ENCODE measurements at places on chromosomes 11 and 22.

- peak; percentile 85 for DNase-seq
Measured at GRCh38 chr11:123511037-123511870, 81.2 kb downstream of the GRAMD1B start.

- DNase-seq = no peak
Measured at GRCh38 chr11:82864268-82864667, 36.0 kb downstream of the PRCP start.

DNA sequence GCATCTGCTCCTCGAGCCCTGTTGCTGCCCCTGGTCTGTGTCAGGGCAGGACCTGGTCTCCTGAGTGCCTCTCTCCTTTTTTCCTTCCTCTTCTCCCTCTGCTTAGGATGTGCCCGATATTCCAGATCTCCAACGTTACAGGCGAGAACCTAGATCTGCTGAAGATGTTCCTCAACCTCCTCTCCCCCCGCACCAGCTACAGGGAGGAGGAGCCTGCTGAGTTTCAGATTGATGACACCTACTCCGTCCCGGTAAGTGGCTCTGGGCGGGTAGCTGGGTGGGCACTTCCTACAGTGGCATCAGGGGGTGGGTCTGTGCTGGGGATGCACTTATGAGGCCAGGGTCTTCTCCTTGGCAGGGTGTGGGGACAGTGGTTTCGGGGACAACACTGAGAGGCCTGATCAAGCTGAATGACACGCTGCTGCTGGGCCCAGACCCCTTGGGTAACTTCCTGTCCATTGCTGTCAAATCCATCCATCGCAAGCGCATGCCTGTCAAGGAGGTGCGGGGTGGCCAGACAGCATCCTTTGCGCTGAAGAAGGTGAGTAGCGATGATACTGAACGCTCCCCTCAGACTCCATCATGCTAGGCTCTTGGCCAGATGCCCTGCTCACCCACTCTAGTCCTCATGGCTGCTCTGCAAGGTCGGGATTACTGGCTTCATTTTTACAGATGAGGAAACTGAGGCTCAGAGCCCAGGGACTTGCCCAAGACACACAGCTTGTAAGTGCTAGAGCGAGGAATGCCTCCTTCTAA is 20.3 kb downstream of the GTPBP1 start:
- DNase-seq = no peak

- no peak for DNase-seq
Measured at GRCh38 chr22:42990131-42990838, 24.7 kb downstream of the PACSIN2 start.

DNA sequence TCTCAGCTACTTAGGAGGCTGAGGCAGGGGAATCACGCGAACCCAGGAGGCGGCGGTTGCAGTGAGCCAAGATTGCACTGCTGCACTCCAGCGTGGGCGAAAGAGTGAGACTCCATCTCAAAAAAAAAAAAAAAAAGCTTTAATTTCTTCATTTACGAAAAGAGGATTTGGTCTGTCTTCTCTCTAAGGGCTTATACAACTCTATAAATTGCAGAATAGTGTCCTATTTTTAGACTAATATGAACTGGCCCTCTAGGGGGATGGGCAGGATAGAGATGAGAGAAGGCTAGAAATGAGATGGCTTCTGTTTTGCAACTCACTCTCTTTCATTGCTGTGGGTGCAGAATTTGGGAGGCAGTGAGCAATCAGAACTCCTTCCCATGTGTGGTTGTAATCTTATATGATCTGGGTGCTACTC is 11.3 kb downstream of the MAML2 start:
- no peak for DNase-seq

DNA sequence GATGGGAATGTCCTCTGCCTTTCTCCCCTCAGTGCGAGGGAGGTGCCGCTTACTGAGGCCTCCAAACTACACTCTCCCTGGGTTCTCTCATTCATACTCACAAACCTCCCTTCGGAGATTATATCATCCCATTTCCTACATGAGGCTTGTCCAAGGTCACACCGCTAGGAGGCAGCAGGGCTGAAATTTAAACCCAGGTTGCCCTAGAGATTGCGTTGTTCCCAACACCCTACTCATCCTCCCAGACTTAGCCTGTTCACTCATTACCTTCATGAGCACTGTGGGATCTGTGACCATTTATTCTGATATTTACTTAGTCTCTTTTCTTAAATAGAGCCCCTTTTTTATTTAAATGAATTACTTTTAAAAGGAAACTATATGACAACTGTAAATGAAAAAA is 31.1 kb downstream of the SDHAF2 start:
- no peak for DNase-seq

- no peak for DNase-seq
Measured at GRCh38 chr11:8330404-8330803, 66.7 kb upstream of the LMO1 start.

GRCh38 chr11:2114430-2115241 is 24.6 kb downstream of the IGF2 start:
- no peak for DNase-seq

DNA sequence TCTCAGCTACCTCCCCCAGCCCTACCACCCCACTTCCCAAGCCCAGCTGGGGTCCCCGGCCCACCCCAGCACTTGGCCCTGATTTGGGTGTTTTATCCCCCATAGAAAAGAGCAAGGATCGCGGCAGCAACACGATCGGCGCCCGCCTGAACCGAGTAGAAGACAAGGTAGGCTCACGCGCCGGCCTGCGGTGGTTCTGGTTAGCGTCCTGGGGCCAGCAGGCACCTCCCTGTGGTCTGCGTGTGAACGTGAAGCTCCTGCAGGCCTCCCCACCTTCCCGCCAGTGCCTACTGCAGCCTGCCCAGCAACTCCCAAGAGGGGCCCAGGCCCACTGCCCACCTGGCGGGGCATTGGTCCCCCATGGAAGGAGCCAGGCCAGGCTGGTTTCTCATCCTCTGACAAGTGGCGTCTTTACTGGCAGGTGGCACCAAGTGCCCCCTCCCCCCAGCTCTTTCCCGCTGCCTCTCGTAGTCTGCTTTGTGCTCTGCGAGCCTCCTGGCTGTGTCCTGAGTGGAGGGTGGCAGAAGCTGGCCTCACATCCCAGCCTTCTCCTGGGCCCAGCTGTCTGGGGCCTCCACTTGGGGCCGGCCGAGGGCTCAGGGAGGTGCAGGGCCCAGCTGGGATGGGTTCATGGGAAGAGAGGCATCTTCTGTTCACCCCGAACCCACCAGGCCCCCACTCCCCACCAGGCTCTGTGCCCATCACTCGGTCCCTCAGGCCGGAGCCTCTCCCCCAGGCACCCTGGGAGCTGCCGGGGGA is 78.3 kb upstream of the KCNQ1OT1 start:
- peak; percentile 56 for DNase-seq

GRCh38 chr11:95505927-95506426 is 275.0 kb upstream of the SESN3 start:
- no peak for DNase-seq

- no peak for DNase-seq
Measured at GRCh38 chr11:96738311-96738710, 348.5 kb downstream of the JRKL start.

DNA sequence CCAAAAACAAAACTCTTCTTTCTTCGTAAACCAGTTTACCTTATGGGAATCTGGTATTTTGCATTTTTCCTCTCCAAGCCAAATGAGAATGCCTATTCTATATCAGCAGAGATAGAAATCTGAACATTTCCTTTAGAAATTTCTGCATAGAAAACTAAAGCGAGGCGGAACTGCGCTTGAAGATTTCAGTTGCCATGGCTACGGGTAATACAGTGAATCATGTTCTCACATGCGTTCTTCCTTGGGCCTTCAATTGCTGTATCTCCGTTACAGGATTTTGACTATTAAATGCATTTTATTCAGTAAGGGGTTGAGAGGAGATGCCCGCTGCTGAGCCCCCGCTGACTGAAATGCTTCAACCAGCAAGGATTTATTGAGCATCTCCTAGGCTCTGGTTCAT is 108.2 kb upstream of the CRYBB3 start:
- no peak for DNase-seq

DNA sequence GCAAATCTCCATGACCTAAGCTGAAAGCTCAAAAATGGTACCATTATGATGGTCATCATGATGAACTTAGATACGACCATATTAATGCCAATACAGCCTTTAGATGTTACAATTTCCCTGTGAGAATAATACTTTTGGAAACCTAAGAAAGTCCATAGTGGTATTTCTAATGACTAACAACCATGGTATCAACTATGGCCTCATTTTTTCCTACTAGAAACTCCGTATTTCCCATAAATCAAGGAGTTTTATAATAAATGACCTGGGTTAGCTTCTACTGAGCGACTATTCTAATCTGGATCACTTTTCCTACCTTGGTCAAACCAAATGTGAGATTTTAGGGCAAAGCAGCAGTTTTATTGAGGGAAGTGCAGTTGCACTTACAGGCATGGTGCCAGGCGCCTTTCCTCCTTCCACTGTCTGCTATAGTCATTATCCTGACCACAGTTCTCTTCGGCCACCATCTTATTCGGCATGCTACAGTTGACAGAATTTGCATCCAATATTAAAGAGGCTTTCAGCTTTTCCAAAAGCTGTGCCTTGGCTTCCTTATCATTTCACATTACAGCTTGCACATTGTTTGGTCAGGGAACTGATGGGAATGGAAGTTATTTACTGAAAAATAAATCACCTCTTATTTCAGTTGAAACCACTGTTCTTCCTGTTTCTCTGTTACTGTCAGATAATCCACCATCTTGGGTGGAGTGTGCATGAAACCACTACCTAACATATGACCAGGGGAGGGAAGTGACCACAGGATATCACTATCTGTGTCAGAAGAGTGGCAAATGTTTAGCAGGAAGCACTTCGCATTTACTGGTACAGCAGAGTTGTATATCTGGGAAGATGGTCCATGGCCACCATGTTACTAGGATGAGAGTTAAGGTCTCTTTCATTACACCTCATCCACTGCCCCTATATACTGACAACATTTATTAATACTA is 74.5 kb upstream of the PICALM start:
- DNase-seq = no peak

DNA sequence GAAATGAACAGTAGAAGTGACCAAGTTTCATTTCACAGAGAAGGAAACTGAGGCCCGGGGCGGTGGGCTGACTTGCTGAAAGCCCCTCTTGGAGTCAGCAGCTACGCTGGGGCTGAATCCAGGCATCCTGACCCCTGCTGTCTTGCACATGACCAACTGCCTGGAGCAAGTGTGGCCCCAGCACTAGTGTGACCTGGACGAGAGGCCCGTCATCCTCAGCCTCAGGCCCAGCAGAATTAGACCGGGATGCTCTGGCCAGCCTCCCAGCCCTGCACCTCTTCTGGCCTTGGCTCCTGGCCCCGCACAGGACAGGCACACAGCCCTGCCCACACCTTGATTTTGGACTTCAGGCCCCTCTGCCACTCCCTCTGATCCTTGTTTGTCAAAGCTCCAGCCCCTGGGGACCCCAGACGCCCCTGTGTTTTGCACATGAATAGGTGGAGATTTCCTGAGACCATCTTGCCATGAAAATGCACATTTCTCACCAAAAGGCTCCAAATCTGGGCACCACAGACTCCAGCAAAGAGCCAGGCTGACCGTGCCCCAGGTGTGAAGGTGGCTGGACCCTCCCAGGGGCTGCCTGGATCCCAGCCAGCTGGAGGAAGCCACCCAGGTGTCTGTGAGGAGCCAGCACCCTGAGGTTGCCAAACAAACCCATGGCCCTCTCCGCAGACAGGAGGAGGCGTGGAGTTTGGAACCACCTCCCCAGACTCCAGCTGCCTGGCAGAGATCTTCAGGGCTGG is 24.9 kb downstream of the FGF4 start:
- DNase-seq = no peak

DNA sequence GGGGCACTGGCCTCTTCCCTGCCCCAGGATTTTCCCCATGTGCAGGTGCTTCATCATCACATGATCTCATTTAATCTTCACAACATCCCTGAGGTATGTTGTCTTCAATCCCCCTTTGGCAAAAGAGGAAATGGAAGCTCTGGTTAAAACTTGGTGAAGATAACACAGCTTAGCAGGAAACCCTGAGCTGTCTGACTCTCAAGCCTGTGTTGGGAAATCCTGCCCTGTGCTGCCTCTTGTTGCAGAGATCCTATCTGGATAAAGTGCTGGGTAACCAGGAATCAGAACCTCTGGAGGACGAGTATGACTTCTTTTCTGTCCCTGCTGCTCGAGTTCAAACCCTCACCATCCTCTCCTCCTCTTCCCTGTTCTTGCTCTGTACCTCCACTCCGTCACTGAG is 13.1 kb upstream of the E2F8 start:
- no peak for DNase-seq

DNA sequence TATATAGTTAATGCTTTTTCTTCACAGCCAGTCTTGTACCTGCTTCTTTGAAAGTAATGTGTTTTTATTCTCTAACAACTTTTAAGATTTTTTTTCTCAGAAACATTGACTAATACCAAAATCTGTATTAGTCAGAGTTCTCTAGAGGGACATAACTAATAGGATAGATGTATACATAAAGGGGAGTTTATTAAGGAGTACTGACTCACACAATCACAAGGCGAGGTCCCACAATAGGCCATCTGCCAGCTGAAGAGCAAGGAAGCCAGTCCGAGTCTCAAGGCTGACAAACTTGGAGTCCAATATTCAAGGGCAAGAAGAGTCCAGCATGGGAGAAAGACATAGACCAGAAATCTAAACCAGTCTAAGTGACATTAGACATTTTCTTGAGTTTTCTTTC is 140.0 kb downstream of the RAB38 start:
- DNase-seq = no peak

DNA sequence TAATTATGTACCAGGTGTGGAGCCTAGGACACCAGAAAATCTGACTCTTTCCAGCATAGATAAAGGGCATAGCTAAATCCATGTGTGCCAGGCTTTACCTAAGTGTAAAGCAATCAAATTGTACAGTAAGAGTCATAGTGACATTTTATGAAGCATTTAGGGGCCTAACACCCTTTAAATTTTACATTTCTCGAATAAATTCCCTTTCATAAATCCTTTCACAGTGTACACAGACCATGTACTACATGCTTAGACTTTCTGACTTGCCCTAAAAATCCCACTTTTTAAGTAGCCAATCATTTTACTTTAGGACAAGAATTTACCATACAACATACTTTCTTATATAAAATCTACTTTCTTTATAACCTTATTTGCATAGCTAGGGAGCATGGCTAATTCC is 727.6 kb upstream of the LUZP2 start:
- no peak for DNase-seq

- no peak for DNase-seq
Measured at GRCh38 chr11:119626197-119626841, 102.7 kb downstream of the NECTIN1 start.

- no peak for DNase-seq
Measured at GRCh38 chr11:102487214-102487613, 34.6 kb upstream of the TMEM123 start.

DNA sequence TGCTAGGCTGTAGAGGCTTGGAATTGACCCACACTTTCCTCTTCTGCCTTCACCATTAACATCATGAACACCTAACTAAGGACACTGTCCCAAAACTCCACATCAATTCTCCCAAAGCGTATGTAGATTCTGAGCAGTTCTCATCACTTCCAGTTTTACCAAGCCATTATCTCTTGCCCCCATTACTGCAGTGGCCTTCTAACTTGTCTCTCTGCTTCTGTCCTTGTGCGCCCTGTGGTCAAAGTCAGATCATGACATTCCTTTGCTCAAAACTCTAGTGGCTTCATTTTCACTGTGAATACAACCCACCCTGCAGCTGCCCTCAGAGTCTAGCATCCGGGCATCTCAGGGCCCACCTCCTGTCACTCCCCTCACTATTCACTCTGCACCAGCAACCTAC is 13.1 kb upstream of the TOP3B start:
- DNase-seq = no peak

- no peak for DNase-seq
Measured at GRCh38 chr11:69052343-69053168, 3.8 kb downstream of the TPCN2 start.

- DNase-seq = no peak
Measured at GRCh38 chr22:42342426-42343120, 72.1 kb upstream of the TCF20 start.

Data from activated effector memory CD4-positive, alpha-beta T cell treated with anti-CD3 and anti-CD28 coated beads, Interleukin-2, amount 50 U/mL, for 16 hours (primary cell).